Femur (tissue), 1 donor: ENCODE measurements at places on chromosomes 4 and X.

DNA sequence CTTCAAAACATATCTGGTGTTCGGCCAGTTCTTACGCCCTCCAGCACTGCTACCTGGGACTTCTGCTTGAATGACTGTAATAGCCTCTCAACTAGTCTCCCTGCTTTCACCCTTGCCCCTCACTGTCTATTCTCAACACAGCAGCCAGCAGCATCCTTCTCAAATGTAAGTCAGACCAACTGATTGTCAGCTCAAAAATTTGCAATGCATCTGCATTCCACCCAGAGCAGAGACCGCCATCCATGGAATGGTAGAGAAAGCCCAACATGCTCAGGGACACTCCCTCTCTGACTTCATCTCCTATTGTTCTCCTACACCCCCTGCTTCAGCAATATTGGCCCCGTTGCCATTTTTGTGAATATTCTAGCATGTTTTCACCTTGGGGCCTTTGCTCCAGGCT is 5.9 kb downstream of the TLR7 start:
- no peak for DNase-seq

DNA sequence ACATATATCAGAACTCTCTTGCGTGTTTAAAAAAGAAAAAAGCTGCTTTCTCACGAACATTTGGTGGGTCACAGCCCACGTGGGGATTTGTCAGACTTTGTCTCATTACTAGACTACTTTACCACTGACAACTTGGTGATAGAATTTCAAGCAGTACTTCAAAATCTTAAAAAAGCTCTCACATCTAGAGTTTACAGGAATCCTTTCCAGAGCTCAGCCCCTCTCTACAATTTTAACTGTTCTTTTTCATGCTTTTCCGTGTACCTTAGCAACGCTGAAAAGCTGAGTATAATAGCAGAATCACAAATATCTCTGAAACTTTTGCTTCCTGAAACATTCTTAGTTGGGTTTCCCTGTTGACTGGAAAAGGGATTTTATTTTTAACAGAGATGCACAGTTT is 50.2 kb downstream of the SMAD1 start:
- no peak for DNase-seq

DNA sequence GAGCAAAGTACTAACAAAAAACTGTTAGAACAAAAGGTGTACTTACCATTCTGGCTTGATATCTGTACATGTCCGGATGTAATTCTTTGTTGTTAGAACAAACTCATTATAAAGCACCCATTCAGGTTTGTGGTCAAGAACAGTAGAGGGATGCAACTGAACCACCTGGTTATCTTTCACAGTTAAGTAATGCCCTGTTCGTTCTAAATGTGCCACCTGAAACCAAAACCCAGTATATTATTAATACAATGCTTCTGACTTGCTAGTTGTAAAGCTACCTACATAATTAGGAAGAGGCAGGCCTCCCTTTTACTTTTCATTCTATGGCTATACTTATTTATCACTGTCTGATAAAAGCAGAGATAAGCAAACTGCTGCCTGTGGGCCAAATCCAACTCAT is 54.8 kb downstream of the DHX15 start:
- no peak for DNase-seq

DNA sequence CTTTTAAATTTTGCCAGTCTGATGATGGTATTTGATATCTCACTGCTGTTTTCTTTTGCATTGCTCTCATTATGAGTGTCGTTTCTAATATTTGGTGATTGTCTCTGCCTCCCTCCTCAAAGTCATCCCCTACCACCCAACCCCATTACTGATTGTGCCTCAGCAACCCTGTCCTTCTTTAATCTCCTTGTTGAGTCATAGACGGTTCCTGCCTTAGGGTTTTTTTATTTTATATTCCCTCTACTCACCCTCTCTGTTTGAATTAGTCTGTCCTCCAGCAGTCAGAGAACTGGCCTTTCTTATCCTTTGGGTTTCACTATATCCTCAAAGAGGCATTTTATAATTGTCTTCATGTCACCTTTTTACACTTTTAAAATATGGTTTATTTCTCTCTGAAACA is 409.3 kb upstream of the CPEB2 start:
- no peak for DNase-seq
